ENCODE measurements at places on chromosomes 7 and 10.

DNA sequence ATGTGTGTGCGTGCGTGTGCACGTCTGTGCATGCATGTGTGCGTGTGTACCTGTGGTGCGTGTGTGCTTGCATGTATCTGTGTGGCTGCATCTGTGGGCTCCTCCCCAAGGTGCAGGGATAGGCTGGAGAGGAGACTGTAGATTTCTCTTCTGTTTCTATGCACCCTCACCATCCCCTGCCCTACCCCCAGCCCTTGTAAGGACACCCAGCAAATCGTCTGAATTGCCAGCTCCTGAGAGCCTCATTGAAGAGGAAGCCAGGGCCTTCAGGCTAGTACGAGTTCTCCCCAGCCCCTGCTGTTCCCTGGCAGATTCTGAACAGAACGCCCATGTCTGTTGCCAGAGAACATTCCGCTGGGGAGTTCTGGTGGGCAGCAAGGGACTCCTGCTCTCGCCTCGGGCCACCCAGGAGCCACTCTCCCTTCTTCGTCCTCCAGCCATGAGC is 17.0 kb upstream of the TRIM8 start:
- no peak for DNase-seq

GRCh38 chr10:10699427-10699826 is 318.2 kb upstream of the CELF2 start:
- no peak for DNase-seq

GRCh38 chr10:66307826-66308225 is 618.0 kb upstream of the LRRTM3 start:
- DNase-seq: no peak

GRCh38 chr7:149846436-149847046 is 8.4 kb downstream of the ZNF862 start:
- no peak for DNase-seq

DNA sequence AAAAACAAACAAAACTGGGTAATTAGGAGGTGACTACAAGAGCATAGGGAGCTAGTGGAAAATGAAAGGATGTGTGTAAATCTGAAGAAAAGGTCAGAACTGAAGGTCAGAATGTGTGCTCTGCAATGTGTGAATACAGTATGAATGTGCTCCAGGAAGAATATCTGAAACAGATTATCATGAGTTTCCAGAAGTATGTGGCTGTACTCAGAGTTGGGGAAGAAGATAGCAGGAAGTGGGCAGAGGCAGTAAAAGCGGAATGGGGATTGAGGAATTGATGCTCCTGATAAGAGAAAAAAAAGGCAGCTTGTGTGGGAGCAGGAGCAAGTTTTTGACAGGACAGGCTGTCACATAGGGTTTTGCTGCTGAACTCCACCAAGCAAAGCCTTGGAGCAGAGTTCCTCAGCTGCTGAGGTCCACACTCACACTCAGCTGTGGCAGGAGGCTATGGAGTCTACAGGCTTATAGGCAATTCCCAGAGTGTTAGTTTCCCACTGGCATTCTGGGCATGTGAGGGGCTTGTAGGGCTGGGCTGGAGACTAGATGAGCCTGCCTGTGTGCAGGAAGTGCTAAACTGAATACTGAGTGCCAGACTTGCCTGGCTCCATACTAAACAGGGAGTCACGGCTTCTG is 22.9 kb downstream of the H2AZ2 start:
- no peak for DNase-seq

- no peak for DNase-seq
These were observed 109.9 kb upstream of the JAZF1 start for GRCh38 chr7:28290496-28290895.

DNA sequence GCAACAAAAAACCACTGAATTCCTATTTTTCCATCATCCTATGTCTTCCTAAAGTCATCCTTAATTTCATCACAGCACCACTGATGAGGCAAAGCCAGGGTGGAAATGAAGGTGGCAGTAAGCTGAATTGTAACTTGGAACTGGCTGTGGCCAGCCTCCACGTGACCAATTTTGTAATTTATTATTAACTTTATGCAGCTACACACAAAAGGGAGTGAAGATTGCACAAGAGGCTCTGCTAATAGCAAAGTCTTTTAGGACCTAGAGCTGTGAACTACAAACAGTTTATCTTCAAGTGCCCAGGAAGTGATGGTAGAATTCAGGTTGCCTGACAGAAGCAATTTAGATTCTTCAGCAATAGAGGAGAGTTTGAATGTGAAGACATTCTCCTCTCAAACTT is 176.4 kb downstream of the CCDC71L start:
- no peak for DNase-seq

- DNase-seq: no peak
These were observed 31.4 kb downstream of the FEZF1 start for GRCh38 chr7:122273117-122273516.

GRCh38 chr7:87886875-87887274 is 10.6 kb downstream of the DBF4 start:
- no peak for DNase-seq

Measured in GM06990 (cell line).